ENCODE measurements at places on chromosomes 13 and 19.

GRCh38 chr13:110485604-110486003, 75.9 kb downstream of the RAB20 start:
- H3K36me3 ChIP-seq, result peaks cover 73% of the 10 kb centered on the region
- H3K27me3 ChIP-seq, result no peaks in the 10 kb centered on the region
- no peak for DNase-seq
- no peak overlapping the region for H3K4me3 ChIP-seq
- H3K4me1 ChIP-seq, result peaks cover 8% of the 10 kb centered on the region

- H3K4me1 ChIP-seq, result no peaks in the 10 kb centered on the region
- H3K4me3 ChIP-seq, result no peak overlapping the region
- no peaks in the 10 kb centered on the region for H3K36me3 ChIP-seq
Observed at GRCh38 chr13:40546047-40546446, 120.4 kb downstream of the FOXO1 start.

GRCh38 chr13:46896341-46897137, at the start of gene HTR2A:
Gene HTR2A (minus strand): TSS chr13:46897053. CDS start chr13:46895906, 1,147 bp downstream.
- no peaks in the 10 kb centered on the region for H3K4me1 ChIP-seq
- peak within 1 kb of the TSS; percentile 45 for H3K4me3 ChIP-seq
- H3K27me3 ChIP-seq, result peaks cover 20% of the 10 kb centered on the region
- peak; percentile 17 for DNase-seq

GRCh38 chr19:52343548-52343947, 7.5 kb downstream of the ZNF610 start:
- peak; percentile 13 for DNase-seq
- H3K27me3 ChIP-seq, result no peaks in the 10 kb centered on the region
- no peaks in the 10 kb centered on the region for H3K4me1 ChIP-seq
- no peak overlapping the region for H3K4me3 ChIP-seq
- H3K36me3 ChIP-seq, result peaks cover 14% of the 10 kb centered on the region

- no peaks in the 10 kb centered on the region for H3K4me1 ChIP-seq
- DNase-seq, result peak; percentile 91
- H3K4me3 ChIP-seq, result peak overlapping the region; percentile 70
Observed at GRCh38 chr19:56477429-56478338, 539 bp upstream of the ZNF667 start.

DNA sequence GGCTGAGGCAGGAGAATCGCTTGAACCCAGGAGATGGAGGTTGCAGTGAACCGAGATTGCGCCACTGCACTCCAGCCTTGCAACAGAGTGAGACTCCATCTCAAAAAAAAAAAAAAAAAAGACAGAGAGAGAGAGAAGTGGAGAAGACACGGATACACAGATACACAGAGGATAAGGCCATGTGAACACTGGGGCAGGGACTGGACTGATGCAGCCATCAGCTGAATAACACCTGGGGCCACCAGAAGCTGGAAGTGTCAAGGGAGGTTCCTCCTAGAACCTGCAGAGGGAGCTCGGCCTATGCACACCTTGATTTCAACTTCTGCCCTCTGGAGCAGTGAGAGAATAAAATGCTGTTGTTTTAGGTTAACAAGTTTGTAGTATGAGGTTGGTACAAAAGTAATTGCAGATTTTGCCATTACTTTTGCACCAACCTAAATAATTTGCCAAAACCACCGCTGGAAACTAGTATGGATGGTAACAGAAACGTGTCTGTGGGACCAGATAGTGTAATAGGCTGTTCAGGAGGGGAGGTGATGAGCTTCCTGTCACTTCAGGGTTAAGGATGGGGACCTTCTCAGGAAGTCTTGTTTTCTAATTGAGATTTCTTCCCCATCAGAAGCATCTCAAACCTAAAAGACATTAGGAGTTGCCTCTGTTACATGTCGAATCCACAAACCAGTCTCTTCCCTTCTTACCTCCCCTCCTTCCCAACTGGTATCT, 36.4 kb upstream of the IGSF23 start:
- H3K27ac ChIP-seq, result no peak overlapping the region
- no peaks in the 10 kb centered on the region for H3K27me3 ChIP-seq
- peak; percentile 20 for DNase-seq
- H3K4me3 ChIP-seq, result no peak overlapping the region
- no peaks in the 10 kb centered on the region for H3K4me1 ChIP-seq
- H3K36me3 ChIP-seq, result no peaks in the 10 kb centered on the region

DNA sequence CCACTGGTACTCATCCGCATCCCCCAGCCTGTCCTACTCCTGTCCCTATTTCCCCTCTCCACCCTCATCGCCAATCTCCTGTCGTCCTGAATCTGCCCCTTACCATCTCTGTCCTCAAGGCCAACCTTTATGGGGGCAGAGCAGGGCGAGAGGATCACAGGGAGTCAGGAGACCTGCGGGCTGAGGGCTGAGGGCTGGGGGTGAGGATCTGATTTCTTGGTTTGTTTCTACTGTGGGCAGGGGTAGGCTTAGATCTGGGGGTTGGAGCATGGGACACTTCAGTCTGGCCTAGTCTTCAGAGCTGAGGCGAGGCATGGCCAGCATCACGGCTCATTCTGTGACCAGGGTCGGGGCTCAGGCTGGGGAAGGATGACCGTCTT, 16.5 kb upstream of the ERCC1 start:
- no peaks in the 10 kb centered on the region for H3K27me3 ChIP-seq
- DNase-seq, result no peak
- H3K36me3 ChIP-seq, result no peaks in the 10 kb centered on the region
- H3K4me1 ChIP-seq, result peaks cover 17% of the 10 kb centered on the region

- H3K4me3 ChIP-seq, result no peak overlapping the region
- H3K36me3 ChIP-seq, result 0 out of 2 replicates have a peak, but pooled peaks cover 2% of the 10 kb centered on the region
- DNase-seq, result peak; percentile 16
- H3K27ac ChIP-seq, result no peak overlapping the region
- peaks cover 17% of the 10 kb centered on the region for H3K4me1 ChIP-seq
Observed at GRCh38 chr13:73074014-73074413, 15.2 kb downstream of the KLF5 start.

GRCh38 chr19:33458171-33458633, 63.4 kb downstream of the PEPD start:
- H3K4me3 ChIP-seq, result no peak overlapping the region
- H3K36me3 ChIP-seq, result peaks cover 1% of the 10 kb centered on the region
- H3K4me1 ChIP-seq, result no peaks in the 10 kb centered on the region
- H3K27ac ChIP-seq, result no peak overlapping the region
- no peak for DNase-seq

- peaks cover 19% of the 10 kb centered on the region for H3K4me1 ChIP-seq
- H3K4me3 ChIP-seq, result no peak overlapping the region
- no peak for DNase-seq
- no peaks in the 10 kb centered on the region for H3K27me3 ChIP-seq
- peaks cover 49% of the 10 kb centered on the region for H3K36me3 ChIP-seq
- H3K27ac ChIP-seq, result no peak overlapping the region
Observed at GRCh38 chr13:23615395-23616081, 45.3 kb downstream of the TNFRSF19 start.

Data from IMR-90 (cell line).